ENCODE measurements at places on chromosomes 2 and 18.

- DNase-seq = no peak
Observed at GRCh38 chr2:2639251-2640139, 308.4 kb upstream of the MYT1L start.

DNA sequence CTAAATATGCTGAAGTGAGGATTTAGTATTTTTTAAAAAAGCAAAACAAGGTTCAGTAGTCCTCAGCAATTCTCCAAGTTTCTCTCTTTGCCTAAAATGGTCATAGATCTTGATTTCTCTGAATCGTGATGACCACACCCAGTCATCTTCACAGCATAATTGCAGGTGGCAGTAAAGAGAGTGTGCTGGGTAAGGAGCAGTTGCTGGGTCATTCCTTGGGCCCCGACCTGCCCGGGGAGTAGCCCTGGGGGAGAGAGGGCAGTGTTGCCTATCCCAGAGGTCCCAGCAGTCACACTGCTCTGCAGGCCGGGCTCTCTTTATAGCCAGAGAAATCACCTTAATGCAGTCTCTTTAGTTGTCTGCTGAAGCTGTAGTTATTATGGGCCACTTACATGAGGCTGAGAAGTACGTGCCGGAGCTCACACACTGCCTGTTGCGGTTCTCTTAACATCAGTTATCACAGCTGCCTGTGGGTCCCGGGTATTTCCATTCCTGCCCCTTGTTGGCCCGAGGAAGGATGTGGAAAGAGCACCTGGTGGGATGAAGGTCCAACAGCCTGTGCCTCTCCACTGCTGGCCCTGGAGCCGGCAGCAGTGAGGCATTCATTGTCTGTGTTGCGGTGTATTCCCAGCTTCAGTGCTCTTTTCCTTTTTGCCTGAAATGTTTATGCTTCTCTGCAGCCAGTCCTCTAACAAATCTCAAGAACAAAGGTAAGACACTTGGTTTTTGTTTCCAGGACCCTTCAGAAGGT lies 230.1 kb downstream of the ALPK2 start:
- no peak for DNase-seq

DNA sequence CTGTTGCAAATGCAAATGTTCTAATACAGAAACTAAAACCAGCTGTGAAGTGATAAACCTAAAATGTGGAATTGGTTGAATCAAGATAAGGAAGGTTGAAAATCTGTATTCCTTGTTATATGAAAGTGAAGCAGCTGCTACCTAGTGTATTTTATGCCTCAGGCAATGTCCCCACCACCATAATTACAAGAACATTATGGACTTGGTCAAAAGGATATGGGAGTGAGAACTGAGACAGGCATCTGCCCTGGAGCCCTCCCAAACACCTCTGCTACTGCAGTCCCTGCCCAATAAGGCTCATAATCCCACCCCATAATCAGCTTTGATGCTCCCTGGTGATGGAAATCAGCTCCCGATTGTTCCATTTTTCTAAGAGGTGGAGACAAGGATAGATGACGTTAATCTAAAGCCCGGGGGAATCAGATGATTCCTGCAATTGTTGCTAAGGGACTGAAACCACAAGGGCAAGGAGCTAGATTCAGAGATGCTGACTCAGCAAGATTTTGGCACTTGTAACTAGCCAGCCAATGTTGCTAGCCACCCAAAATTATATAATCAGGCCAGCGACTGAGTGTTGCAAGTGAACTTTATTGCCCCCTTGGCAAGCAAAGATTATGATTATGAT lies 69.5 kb downstream of the EVA1A start:
- no peak for DNase-seq

DNA sequence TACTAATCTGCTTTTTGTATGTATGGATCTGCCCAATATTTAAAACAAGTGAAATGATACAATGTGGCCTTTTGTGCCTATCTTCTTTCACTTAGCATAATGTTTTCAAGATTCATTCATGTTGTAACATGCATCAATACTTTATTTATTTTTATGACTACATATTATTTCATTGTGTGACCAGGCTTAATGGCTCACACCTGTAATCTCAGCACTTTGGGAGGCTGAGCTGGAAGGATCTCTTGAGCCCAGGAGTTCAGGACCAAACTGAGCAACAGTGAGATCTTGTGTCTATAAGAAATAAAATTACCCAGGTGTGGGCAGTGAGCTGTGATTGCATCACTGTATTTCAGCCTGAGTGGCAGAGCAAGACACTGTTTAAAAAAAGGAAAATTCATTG lies 33.2 kb downstream of the SPOPL start:
- no peak for DNase-seq

- no peak for DNase-seq
Observed at GRCh38 chr2:65746931-65747675, 314.7 kb upstream of the SPRED2 start.

- DNase-seq = no peak
Observed at GRCh38 chr2:164913640-164914350, 41.5 kb downstream of the SLC38A11 start.

DNA sequence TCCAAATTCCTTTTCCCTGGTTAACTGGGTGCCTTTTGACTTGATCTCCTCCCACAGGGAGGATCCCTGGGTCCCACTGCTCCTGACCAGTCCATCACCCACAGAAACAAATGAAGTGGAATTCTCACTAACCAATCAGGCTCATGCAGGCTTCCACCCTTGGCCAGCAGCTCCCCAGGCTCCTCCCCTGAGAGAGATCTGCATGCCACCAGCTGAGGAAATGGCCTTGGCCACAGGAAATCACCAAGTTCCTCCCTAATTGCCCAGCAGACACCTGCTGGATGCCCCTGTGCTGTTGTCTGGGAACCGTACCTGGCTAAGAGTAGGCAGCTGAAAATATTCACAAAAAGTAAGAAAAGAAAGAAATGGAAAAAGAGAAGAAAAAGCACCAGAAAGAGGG lies 207.4 kb downstream of the NCK2 start:
- DNase-seq = no peak

DNA sequence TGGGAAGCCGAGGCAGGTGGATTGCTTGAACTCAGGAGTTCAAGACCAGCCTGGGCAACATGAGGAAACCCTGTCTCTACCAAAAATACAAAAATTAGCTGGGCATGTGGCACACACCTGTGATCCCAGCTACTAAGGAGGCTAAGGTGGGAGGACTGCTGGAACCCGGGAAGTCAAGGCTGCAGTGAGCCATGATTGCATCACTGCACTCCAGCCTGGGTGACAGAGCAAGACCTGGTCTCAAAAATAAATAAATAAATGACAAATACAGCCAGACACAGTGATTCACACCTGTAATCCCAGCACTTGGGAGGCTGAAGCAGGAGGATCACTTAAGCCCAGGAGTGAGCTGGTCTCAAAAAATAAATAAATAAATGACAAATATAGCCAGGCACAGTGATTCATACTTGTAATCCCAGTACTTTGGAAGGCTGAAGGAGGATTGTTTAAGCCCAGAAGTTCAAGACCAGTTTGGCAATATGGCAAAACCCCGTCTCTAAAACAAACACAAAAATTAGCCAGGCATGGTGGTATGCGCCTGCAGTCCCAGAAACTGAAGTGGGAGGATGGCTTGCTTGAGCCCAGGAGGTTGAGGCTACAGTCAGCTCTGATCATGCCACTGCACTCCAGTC lies 6.2 kb downstream of the KANSL3 start:
- DNase-seq = no peak

DNA sequence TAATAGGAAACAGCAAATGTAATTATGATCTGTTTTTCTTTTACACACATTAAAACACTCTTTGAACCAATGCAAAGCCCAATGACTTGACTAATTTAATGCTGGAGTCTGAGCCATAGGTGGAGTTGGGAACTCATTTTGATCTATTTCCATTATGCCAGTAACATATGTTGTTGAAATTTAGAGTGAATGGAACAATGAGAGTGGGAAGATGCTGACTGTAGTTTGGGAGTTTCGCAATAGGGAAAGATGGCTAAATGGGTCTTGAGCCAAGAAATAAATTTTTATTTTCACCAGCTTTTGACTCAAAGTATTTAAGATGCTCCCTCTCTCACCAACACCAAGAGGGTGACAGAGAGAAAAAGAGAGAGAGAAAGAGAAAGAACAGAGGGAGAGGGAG lies 246.7 kb downstream of the DLGAP1 start:
- no peak for DNase-seq

GRCh38 chr18:59459369-59460071 lies 100.5 kb upstream of the LMAN1 start:
- no peak for DNase-seq

- no peak for DNase-seq
Observed at GRCh38 chr18:9737006-9737405, 28.9 kb downstream of the RAB31 start.

DNA sequence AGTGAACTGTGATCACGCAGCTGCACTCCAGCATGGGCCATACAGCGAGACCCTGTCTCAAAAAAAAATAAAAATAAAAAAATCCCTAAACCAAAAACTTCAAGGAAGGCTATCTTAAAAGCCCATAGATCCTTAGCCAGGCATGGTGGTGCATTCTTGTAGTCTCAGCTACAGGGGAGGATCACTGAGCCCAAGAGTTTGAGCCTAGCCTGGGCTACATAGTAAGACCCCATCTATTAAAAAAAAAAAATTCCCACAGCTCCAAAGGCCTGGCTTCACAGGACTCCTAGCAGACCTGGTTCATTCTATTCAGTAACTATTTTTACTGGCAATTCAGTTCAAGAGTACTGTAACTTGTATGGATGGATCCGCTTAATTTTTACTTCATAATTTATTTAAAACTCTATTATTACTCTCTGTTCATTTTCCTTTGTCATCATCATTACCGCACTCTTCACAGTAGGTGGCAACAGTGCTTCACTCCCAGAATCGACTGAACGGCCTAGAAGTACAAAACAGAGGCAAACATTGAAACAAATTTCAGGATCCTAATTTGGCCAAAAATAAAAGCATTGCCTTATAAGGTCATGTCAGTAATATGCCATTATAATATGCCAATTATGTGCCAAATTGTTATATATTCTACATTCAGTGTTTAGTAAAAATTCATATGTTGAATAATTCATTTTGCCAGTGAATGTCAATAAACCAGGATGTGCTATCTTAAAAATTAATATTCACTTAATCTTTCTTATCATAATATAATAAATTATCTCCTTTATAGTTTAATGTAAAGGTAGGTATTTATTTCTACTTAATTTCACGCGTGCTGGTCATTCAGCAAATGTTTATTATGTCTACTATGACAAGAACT lies 14.3 kb upstream of the STAM2 start:
- no peak for DNase-seq

DNA sequence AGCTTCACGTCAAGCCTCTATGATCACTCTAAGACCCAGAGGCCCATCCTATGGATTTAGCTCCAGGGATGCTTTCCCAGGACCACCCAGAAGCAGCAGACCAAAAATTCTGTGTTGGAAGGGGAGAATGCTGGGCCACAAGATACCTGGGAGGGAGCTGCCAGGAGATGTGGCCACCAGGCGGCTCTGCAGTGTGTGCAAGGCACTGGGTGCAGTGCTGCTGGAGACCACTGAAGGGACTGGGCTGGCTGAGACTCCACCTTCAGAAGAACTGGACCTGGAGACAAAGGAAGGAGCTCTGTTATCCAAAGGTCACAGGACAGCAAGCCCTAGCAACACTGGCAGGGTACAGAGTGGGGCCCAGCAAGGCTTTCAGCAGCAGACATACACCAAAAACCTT lies 34.0 kb downstream of the KANSL3 start:
- no peak for DNase-seq

- DNase-seq = no peak
Observed at GRCh38 chr2:200689115-200689514, 103.3 kb downstream of the AOX1 start.

DNA sequence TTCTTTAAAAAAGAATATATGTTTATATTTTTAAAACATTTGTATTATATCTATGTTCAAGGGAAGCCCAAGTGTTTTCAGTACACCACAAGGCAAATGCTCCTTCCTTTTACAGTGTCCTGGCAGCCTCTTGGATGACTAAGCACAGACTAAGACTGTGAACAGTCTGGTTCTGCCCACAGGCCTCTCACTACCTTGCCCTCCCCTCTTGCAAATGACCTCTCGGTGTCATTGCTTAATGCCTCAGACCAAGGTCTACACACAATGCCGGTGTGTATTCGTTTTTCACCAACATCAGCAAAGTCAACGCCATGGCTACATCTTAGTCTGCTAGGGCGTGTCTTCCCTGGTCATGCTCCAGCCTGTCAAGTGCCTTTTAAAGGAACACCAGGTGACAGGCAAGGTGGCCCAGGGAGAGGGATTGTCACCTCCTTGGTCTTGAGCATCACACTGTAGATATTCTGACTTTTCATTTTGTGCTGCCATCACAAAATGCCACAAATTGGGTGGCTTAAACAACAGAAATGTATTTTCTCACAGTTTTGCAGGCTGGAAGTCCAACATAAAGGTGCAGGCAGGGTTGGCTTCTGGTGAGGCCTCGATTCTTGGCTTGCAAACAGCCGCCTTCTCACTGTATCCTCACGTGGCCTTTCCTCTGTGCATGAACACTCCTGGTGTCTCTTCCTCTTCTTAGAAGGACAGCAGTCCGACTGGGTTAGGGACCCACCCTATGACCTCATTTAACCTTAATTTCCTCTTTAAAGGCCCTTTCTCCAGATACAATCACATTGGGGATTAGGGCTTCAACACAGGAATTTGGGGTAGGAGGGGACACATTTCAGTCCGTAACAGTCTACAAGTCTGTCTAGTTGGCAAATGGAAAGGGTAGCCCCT lies 266.5 kb downstream of the KLHL29 start:
- no peak for DNase-seq

DNA sequence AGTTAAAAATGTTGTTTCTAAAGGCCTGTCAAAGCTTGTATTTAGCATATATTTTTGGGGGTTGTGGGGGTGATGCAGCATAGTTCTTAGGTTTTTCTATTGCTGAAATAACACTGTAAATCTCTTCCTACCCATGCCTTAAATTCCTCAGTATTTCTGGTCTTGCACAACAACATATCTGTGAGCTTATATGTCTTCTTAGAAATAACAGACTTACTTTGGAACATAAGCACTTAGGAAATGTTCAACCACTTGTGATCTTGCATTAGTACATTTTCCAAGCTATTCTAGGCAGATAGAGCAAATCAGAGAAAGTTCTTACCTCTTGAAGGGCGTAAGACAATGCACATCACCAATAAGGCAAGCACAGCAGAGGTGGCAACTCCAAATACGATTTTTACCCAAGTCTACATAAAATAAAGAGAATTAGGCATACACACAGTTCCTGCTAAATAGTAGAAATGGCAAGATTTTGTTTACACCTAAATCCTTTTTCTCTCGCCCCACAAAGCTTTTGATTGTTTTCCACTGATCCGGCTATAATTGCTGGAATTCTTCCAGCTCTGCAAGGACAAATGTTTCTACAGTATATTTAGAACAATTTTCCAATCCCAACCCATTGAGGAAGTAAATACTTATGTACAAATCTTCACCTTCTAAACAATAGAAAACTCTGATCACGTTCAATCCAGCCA lies 512 bp downstream of the FAP start:
- DNase-seq = no peak

GRCh38 chr2:1742301-1742680 lies 2.0 kb downstream of the PXDN start:
- no peak for DNase-seq

DNA sequence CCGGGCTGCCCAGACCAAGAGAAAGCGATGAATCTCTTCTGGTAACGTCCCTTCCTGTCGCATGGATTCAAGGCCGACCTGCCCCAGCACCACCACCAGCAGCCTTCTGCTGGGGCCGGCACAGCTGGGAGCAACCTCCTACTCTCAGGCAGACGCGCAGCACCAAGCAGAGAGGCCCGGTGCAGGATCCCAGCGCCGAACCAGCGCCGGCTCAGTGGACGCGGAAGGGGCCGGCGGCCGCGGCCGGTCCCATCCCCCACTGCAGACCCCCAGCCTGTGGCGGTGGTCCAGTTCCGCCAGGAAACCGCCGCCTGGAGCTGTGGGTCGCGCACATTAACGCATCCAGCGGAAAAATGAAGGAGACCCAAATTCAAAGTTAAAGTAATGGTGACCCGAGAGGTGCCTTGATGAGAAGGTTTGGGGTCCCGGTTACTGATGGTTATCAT lies 525 bp upstream of the MAL start:
- DNase-seq = no peak

Data from activated CD8-positive, alpha-beta memory T cell treated with anti-CD3 and anti-CD28 coated beads for 1 hour (primary cell).